ENCODE measurements at places on chromosomes 2 and 18.

DNA sequence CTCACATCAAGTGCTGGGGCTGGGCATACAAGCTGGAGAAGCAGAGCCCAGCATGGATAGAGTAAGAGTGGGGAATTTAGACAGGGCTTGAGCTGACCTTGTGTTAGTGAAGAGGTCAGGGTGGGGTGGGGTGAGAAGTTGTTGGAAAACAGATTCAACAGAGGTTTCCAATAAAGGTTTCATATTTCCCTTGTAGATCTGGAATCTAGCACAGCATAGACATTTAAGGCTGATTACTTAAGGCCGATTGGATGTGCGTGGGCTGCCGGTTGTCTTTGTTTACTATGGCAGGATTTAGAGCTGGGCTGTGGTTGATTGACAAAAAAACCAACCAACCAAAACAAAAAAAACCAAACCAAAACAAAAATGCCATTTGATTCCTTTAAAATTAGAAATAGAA is 114.9 kb upstream of the SEC11C start:
- DNase-seq: no peak

DNA sequence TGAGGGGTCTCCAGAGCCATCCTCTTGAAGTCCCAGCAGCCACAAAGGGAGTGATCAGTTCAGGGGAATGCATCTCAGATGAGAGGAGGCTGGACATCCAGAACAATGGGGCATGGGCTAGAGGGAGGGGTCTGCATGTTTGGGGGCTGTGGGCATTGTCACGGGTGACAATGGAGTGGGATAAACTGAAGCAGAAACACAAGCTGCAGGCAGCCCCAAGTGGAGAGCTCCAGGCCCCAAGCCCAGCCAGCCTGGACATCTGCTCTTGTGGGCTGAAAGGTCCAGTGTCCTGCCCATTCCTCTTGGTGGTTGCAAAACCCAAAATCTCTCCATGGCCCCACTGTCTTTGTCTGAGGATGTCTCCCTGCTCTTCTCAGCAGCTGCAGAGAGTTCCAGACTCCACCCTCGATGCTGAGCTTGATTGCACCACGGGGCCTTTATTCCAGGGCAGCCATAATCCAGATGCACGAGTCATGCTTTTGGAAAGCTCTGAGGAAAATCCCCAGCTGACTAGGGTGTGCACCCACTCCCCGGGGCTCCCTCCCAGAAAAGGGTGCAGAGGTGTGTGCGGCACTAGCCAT is 149.4 kb downstream of the TNS1 start:
- DNase-seq: no peak

- peak; percentile 38 for DNase-seq
Observed at GRCh38 chr2:179898873-179899272, 37.5 kb upstream of the ZNF385B start.

DNA sequence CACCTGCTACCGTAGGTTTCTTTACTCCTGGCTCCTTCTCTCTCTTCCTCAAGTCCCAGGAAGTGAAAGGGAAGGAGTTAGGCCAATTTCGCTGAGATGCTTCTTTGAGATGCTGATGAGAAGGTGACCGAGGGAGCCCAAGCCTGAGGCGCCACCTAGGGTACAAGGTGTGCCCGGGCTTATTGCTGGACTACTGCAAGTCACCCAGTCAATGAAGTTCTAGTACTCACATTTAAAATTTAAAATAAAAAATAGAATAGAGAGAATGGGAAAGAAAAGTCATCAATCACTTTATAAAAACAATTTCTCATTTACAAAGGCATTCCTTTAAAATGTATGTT is 45.3 kb downstream of the ACAA2 start:
- DNase-seq: peak; percentile 61

DNA sequence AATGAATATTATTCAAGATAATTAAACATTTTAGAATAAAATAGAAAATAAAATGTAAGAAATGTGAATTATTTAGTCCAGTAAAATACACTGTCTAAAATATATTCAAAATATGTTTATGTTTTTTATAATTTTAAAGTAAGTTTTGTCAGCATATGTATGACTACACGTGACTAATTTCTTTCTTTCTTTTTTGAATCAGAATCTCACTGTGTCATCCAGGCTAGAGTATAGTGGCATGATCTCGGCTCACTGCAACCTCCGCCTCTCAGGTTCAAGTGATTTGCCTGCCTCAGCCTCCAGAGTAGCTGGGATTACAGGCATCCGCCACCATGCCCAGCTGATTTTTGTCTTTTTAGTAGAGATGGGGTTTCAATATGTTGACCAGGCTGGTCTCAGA is 19.1 kb upstream of the INO80D start:
- DNase-seq: no peak

DNA sequence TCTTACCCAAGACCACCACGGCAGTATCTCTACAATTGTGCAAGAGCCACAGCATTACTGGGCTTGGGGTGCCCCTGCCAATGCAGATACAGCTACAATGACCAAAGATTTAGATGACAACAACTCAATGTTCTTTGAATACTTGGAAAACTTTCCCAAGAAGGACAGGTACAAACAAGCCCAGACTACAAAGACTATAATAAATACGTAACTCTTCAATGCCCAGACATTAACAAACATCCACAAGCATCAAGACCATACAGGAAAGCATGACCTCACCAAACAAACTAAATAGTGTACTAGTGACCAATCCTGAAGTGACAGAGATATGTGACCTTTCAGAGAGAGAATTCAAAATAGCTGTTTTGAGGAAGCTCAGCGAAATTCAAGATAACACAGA is 62.8 kb downstream of the ICA1L start:
- no peak for DNase-seq

GRCh38 chr2:70340761-70341476 is 39.1 kb upstream of the FAM136A start:
- peak; percentile 58 for DNase-seq

- DNase-seq: no peak
Observed at GRCh38 chr2:236959876-236960275, 125.8 kb upstream of the COPS8 start.

- DNase-seq: no peak
Observed at GRCh38 chr18:24417480-24417879, 9.0 kb upstream of the IMPACT start.

- no peak for DNase-seq
Observed at GRCh38 chr2:37585982-37586621, 85.3 kb downstream of the CDC42EP3 start.

DNA sequence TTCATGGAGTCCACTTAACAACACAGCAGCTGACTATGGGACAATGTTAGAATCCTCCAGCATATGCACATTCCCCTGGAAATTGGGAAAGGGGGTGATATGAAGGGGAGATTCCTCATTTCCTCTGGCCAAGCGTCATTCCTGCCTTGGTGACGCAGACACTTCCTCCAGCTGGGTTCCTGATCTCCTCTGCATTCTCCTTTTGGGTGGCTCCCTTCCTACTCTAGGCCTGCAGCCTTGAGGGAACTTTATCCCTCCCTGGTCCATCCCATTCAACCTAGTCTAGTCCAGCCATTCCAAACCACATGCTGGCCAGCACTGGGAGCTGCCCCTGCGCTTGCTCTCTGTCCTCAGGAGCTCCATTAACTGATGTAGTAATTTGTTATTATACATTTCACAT is 216.8 kb downstream of the VAPA start:
- no peak for DNase-seq

DNA sequence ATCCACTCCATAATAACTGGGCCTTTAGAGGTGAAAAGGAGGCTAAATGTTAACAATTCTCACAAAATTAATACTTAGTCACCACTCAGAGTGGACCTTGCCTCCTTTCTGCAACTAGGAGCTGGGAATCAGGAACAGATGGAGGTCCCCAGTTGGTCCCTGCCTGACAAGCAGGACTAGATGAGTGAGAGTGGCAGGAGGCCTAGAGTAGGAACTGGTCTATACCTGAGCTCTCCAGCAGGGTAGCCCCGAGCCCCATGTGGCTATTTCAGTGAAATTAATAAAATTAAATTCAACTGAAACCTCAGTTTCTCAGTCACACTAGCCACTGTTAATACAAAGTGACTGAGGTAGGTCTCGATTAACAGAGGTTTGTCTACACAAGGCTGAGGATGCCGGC is 150.5 kb downstream of the MYO5B start:
- DNase-seq: peak; percentile 31

- no peak for DNase-seq
Observed at GRCh38 chr2:215793747-215794595, 219.4 kb downstream of the MREG start.

GRCh38 chr2:143939626-143940330 is 580.1 kb downstream of the ZEB2 start:
- DNase-seq: no peak

GRCh38 chr2:226079196-226079595 is 679.7 kb downstream of the NYAP2 start:
- no peak for DNase-seq

DNA sequence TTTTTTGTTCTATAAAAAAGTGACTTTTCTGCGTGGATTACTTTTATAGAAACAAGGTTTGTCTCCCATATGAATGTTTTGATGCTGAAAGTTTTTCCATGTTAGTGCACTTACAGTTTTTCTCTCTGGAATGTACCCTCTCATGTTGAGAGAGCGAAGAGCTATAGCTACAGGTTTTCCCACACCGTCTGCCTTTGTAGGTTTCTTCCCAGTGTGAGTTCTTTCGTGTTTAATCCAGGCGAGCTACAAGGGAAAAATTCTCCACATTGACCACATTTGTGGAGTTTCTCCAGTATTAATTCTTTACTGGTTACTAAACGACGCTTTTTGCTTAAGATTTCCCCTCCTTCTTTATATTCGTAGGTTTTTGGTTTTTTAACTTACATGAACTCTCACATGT is 85.1 kb downstream of the ACSL3 start:
- DNase-seq: no peak

GRCh38 chr2:1350111-1350510 is 63.2 kb upstream of the TPO start:
- DNase-seq: no peak

- no peak for DNase-seq
Observed at GRCh38 chr18:52002600-52002999, 337.4 kb upstream of the DCC start.

- DNase-seq: no peak
Observed at GRCh38 chr2:229980431-229981184, 58.3 kb downstream of the FBXO36 start.

DNA sequence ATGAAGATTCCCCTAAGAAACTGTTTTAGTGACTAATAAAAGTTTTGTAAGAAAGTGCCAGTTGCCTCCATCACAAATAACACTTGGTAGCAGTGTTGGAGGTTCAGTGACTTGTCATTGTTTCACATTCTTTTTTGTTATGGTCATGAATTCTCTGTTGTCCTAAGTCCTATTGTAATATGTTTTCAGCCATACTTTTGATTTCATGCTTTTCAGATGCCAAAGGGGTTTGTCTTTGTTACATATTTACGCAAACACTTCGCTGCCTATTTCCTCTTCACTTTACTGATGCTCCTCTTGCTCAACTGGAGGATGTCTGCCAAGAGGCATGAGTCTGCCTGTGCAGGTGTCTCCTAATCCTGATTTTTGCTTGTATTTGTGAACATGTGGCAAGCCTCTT is 66.6 kb downstream of the PHLPP1 start:
- DNase-seq: no peak

DNA sequence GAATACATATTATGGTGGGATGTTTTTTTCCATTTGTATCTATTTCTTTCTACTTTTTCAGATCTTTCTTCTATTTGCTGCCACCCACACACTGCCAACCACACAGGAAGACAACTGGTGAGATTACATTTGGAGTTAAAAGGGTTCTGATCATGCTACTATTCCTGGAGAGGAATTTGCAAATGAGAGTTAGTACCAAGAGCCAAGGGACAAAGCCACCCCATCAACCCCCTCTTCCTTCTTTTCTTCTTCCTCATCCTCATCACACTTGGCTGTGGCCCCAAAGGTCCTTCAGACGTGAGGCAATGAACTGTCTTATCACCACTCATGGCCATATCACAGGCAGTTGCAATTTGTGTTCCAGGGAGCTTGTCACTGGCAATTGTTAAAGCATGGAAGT is 215.6 kb upstream of the SLC14A2 start:
- no peak for DNase-seq

GRCh38 chr18:40980171-40980570 is 974.9 kb upstream of the PIK3C3 start:
- DNase-seq: no peak

DNA sequence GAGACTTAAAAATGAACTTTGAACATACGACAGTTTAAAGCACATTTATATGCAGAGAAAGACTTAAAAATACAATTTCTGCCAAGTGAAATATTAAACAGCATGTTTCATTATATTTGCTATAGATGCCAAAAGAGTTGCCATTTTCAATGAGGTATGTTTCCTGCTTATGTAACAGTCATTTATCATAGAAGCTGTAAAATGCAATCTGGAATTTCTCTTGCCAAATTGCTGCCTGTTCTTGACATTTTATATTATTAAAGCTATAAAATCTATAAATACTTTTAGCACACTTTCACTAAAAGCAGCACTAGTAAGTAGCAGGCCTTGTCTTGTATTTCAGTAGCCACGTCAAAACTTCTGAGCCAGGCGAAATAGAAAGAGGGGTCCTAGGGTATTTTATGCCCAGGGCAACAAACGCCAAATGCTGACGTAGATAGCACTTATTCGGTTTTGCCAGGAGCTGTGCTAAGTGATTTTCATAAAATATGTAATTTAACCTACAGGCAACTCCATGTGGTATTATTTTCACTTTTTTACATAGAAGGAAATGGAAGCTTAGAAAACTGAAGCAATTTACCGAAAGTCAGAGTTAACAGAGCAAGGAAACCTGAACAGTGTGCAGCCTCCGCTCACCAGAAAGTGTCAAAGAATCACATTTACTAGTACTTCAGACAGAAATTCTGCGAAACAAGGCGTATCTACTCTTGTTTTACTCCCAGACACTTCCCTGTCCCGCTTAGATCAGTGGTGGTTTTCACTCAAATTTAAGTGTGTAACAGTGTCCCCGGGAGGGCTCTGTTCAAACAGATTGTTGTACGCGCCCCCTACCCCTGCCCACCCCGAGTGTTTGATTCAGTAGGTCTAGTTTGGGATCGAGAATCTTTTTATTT is 1.2 kb upstream of the CYP20A1 start:
- no peak for DNase-seq

- DNase-seq: peak; percentile 30
Observed at GRCh38 chr18:63505566-63506335, 29.0 kb downstream of the SERPINB5 start.

DNA sequence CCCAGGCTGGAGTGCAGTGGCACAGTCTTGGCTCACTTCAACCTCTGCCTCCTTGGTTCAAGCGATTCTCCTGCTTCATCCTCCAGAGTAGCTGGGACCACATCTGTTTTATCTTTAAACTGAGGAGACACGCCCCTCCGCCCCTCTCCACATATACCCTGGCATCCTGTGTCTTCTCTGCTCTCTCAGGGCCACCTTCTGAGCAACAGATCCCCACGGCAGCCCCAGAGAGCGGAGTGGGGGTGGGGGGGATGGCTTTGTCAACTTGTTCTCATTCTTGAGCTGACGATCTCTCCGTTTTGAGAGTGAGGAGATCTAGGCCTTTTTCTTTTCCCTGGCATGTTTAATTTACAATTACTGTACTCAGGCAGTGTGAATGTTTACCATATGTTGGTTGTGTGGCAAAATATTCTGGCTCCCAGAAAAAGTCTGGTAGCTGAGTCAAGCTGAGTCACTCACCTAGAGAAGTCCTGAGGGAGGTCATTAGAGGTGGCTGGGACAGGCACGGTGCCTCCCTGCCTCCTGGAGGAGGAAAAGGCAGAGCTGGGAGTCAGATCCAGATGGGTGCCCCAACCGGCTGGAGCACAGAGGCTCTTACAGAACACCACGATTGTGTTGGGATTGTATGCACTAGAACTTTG is 19.5 kb upstream of the ID2 start:
- DNase-seq: no peak

- peak; percentile 24 for DNase-seq
Observed at GRCh38 chr2:120867290-120868241, 131.9 kb downstream of the GLI2 start.

- peak; percentile 33 for DNase-seq
Observed at GRCh38 chr2:127051116-127052056, 55.6 kb downstream of the BIN1 start.

GRCh38 chr2:138003411-138003810 is 39.1 kb downstream of the HNMT start:
- DNase-seq: no peak

Measured in Caco-2 (cell line).